NCI-H510A treated with DMSO at 0.1 percent for 48 hours (cell line): ENCODE measurements at places on chromosomes 11 and 22.

DNA sequence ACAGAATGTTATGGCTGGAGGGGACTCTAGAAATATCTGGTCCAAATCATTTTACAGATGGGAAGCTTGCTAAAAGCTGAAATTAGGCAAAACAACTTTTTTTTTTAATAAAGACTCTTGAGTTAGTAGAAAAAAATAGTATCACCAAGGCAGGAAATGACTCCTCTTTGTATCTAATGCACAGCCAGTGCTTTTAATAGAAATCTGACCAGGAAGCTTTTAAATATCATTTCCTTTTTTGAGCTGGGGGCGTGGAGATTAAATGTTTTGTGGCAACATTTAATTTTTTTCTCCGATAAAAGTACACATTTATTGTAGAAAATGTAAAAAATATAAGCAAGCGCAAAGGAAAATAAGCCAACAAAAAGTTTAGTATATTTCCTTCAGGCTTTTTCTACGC lies 22.5 kb downstream of the TRAF6 start:
- DNase-seq, result no peak

- no peak for DNase-seq
These were observed 995.1 kb downstream of the BRD1 start for GRCh38 chr22:48832592-48832991.

GRCh38 chr11:105757107-105757506 lies 147.2 kb downstream of the GRIA4 start:
- DNase-seq, result no peak

- no peak for DNase-seq
These were observed 45.5 kb upstream of the ALKBH3 start for GRCh38 chr11:43835104-43835503.

DNA sequence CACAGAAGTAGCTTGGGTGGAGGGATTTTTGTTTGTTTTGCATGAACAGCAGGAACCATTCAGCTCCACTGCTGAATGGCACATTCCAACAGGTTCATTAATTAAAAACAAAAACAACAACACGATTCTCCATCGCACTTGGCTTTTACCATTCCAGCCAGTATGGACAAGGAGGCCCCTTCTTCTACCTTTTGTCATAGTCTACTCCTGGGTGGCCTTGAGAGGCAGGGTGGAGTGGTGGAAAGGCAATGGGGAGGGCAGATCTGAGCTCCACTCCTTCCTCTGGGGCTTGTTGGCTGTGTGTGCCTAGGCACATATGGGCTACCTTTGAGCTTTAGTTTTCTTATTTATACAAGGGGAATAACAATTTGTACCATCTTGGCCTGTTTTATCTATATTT lies 4.8 kb downstream of the TIMP3 start:
- DNase-seq, result no peak

DNA sequence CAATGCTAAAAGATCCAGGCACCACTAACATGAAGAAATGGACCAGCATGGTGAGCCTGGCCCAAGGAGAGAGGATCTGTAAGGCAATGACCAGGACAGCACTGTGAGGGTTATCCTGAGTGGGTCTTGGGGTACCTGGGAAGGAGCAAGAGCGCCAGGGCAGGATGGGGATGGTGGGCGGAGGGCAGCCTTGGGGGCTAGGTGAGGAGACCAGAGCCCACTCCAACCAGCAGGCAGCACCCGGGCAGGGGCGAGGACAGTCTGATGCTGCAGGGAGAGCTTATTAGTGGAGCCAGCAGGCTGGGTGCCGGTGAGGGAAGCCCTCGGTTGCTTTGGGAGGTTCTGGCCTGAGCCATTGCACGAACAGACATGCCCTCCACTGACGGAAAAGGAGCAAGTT lies 10.7 kb upstream of the NAP1L4 start:
- DNase-seq, result no peak

DNA sequence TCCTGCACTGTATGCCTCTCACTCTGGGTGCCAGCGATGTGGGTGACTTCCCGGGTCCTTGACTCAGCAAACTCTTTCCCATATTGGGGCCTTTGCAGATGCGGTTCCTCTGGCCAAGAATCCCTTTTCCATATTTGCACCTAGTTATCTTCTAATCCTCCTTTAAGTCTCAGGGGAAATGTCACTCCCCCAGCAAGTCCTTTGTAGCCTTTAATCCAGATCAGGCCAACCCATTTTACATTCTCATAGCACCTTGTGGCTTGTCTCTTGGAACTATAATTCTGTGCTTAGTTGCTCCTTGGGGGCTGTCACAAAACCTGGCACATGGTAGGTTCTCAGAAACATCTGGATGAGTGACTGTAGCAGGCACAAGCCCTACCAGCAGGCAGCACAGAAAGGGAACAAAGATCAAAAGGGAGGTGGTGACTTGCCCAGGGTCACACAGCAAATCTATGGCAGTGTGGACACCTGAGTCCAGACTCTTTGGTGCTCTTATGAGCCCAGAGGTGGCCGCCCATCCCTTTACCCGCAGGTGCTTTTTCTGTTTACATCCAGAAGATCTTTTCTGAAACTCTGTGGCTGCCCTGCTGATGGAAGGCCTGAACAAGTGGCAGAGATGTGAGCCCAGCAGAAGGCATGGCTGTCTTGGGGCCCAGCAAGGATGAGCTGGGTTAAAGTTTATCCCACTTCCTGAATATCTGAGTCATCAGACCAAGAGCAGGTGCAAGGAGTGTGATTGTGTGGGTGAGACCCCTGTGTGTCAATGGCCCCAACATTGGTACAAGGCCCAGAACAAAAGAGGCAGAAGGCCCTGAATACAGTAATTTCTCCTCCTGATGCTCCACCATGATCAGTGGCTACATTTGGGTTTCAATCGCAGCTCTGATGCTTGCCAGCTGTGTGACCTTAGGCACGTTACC lies 78.6 kb upstream of the GRK3 start:
- no peak for DNase-seq

DNA sequence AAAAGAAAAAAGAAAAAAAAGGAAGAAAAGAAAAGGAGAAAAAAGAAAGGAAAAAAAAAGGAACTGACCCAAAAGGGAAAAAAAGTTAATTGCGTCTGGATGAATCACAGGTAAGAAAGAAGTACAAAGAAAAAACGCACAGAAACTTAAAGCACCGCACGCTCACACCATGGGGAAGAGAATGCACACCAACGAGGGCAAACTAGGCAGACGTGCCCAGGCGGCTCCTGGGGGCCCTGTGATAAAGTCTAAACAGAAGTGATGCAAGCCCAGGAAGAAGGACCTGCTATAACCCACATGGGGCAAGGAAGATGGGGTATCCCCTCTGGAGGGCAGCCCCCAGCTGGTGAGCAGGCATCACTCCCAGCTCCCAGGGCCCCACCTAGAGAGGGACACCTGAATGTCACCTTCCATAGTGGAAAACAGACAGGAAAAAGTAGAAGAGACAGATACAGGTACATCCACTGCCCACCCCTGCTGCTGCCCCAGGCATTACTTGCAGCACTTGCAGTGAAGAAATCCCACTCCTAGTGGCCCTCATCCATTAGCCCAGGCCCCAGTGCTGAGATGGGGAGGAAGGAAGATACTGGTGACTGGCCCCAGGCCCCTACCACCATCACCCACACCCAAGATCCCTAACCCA lies 28.9 kb downstream of the NAP1L4 start:
- no peak for DNase-seq

DNA sequence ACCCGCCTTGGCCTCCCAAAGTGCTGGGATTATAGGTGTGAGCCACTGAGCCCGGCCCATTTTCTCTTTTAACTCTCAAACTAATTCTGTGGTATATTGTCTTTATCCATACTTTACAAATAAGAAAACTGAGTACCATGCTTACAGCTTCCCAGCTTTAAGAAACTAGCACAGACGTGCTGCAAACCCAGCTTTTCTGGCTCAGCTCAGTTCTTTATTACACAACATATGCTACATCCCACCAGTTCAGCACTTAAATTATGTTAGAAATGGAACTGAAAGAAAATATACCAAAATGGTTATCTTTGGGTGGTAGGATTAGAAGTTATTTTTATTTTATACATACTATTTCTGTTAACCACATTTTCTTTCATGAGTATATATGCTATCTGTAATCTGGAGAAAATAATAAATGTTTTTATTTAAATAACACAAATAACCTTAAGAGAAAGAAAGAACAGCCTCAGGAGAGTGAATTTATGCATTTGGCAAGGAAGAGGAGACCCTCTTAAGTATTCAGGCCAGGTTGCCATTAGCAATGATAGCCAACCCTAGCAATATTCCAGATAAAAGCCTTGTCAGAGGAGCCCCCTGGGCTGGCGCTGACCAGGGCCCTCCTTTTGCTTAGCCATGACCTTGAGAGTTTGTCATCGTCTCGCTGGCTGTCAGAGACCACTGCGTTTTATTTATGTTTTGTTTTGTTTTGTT lies 33.8 kb downstream of the SLN start:
- no peak for DNase-seq

GRCh38 chr11:69915501-69916250 lies 96.5 kb upstream of the FGF3 start:
- peak; percentile 2 for DNase-seq
